ENCODE measurements at places on chromosomes 5 and 9.

DNA sequence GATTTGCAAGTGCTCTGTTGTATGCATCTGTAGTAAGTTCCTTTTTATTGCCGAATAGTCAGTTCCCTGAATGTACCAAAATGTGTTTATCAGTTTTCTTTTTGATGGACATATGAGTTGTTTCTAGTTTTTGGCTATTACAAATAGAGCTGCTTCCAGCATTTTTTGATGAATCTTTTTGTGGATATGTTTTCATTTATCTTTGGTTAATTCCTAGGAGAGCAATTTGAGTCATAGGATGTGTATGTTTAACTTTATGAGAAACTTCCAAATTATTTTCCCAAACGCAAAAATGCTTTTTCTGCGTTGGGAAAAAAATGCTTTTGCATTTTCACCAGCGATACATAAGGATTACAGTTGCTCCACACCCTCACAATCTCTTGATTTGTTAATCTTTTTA, 287.7 kb downstream of the FER start:
- DNase-seq, result no peak

DNA sequence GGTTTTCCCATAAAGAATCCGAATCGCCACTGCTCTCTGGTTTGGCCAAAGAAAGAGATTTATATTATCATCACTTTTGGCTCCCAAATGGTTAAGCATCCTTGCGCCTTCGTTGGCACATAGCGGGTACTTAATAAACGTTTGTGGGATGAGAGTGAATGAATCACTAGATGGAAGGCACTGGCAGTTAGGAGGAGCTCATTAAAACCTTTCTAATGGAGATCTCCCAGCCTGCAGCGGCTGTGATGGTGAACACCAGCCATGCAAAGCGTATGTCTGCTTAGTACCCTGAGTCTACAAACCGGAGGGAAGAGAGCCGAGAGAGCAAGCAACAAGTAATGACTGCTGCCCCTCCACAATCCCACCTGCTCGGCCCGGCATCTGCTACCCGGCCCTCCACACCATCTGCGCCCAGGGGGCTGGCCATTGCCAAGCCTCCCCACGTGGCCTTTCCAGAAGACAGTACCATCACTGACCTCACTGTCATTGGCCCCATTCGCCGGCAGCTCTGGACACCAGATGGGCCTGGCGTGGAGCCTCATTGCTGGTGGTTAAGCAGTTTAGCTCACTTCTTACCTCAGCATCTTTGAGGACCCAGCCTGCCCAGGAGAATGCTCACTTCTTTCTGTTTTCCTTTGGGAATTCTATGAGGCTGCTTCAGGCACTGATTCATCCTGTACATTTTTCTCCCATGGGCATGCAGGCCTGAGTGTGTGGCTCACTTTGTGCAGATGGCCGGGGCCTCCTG, 39.3 kb upstream of the ANKRD33B start:
- DNase-seq, result no peak

DNA sequence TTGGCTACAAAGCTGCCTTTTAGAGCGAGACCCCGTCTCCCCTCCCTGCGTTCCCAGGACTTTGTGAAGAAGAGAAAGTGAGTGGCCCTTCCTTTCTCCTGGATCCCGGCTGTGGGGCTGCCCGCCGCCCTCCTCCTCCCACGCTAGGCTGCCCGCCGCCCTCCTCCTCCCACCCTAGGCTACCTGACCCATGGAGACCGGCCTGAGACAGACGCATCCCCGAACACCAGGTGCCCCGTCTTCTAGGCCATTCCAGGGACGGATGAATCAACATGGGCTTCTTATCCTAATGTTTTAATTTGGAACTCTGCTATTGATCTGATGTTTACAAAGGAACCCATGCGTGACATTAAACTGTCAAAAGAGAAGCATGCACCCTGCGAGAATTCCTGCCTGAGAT, 117.3 kb upstream of the LPCAT1 start:
- DNase-seq, result no peak

DNA sequence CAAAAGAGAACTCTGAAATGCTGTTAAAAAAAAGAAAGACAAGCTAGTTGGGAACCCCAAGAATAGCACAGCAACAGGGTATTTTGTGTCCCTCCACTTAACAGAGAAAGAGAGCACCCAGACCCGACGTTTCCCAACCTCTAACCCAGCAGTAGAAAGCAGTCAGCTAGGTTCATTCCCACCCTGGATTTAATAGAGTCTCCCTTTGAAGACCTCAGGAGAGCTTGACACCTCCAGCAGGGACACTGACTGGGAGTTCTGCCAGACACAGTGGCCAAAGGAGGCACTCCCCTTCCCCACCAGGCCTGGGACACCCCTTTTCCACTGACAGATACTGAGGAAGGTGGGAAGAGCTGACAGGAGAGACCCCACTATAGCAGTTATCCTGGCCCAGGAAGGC, 337.5 kb upstream of the MSX2 start:
- no peak for DNase-seq

- DNase-seq, result no peak
These were observed 61.2 kb upstream of the MAP1B start for GRCh38 chr5:72046106-72046505.

- DNase-seq, result no peak
These were observed 592.4 kb downstream of the KIF4B start for GRCh38 chr5:155605920-155606319.
